Cortex of kidney (tissue), 1 donor: ENCODE measurements at places on chromosomes 1 and 21.

DNA sequence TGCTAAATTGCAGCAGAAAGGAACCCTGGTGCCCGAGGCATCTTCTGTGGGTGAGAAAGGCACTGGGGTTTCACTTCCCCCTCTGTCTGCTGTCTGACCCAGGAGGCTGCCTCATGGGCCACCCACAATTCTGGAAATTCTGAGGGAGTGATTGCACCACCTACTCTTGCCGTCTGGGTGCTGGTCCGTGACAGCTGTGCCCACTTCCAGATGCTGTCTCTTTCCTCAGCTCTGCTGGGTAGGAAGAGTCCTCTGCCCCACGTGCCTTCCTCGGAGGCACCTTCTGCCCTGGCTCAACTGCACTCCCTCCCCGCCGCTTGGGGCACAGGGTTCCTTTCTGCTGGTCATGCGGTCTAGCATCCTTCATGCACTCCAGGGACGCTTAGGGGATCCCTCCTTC lies 96.3 kb downstream of the ARHGEF10L start:
- no peak for DNase-seq

DNA sequence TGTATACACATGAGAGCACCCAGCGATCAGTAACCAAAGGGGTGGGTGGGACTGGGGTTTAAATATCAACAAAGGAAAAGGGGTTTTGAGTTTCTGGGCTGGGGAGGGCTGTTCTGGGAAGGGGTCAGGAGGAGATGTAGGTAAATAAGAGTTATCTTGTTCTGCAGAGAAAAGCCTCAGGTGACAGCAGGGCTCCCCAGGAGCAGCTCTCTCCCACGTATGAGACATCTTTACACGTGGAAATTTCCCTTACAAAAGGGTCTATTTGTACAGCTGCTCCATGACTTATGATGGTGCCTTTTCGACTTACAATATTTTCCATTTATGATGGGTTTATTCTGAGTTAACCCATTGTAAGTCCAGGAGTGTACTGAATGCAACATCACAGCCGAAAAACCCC lies 16.3 kb upstream of the PADI2 start:
- DNase-seq: no peak

DNA sequence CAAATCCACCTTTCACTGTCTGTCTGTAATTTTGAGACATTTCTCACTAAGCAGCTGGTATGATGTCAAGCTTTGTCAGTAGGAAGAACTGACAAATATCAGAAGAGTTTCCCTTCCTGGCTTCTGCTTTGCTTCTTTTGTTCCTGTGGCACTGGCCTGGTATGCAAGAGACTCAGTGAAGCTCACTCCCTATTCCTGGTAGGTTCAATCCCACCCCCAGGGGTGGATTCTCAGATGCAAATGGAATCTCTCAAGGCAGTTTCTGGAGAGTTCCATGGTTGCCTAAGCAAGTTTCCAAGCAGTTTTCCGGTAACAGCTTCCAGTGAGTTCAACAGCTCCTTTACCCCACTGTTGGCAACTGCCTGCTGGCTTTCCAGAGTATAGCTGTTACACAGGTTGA lies 683.4 kb downstream of the PTPRC start:
- DNase-seq: no peak

DNA sequence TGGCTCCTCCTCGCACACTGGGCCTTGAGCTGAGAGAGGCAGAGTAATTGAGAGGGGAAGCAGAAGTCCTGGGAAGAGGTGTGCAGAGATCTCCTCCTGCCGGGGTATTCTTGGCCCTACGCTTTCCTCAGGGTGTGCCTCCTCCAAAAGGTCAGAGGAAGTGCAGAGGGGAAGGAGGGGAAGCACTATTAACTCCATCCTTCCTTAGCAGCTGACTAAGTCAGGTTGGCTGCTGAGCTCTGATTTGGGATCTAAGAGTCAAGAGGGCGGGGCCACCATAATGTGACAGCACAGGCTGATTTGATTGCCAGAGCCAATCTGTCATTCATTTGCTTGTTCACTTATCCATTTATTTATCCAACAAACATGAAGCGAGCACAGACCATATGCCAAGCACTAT lies 12.3 kb downstream of the ATP2B4 start:
- DNase-seq: no peak

DNA sequence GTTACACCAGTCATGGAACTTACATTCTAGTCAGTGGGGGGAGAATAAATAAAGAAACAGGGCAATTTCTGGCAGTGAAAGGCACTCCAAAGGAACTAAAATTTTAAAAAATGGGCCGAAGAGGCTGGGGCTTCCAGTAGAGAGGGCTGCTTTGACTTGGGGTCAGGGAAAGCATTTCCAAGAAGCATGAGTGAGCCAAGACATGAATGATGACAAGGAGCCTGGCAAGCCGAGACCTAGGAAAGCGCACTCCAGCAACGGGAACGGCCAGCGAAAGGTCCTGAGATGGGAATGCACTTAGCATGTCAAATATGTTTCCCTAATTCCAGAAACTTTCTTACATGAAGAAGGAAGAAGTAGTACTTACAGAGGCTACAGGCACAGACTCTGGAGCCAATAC lies 95.4 kb upstream of the NGF start:
- no peak for DNase-seq

DNA sequence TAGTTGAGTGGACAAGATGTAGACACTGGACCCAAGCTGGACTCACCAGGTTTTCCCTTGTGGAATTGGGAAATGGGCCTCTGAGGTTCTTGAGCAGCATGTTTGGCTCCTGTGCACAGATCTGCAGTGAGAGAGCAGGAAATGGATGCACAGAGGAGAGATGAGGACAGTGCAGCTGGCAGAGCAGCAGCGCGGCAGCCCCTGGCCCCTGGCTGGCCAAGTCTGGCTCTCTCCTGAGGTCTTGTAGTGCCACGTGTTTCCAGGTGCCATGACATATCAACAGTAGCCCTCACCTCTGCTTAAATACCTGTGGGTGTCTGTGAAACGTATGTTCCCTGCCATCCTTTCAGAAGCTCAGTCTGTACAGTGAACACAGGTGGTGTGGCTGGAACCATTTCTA lies 19.2 kb upstream of the BCL10 start:
- no peak for DNase-seq

DNA sequence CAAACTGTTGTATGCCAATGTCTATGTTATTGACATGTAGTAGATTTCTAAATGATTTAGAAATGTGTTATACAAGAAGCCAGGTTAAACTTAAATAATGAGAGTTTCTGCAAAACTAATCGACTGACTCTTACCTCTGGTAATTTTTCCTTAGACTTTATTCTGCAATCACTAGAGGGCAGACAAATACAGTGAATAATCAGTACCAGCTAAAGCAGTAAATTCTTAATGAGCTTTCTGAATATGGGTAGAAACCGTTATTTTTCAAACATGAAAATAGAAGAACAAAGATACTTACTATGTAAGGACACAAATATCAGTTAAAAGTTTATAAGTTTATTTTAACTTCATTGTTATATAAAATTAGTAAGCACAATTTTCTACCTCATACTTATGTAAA lies 97.9 kb upstream of the RGS1 start:
- no peak for DNase-seq

DNA sequence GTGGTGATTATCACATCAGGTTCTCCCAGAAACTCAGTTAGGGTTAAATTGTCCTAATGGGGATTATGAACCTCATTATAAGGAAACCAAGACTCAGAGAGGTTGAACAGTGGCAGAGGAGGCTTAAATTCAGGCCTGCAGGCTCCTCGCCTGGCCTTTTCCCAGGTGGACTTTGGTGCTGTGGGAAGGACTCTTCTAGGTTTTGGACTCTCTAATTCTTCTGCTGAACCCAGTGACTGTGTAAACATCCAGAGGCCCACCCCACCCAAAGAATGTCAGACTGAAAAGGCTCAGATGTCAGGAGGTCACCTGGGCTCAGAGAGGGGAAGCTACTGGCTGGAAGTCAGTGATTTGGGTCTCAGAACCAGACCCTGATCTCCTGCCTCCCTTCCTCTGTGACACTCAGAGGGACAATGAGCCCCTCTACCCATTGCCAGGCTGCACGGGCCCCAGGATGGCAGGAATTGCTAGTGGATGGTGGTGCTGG lies 2.5 kb downstream of the ZNF362 start:
- DNase-seq: no peak

DNA sequence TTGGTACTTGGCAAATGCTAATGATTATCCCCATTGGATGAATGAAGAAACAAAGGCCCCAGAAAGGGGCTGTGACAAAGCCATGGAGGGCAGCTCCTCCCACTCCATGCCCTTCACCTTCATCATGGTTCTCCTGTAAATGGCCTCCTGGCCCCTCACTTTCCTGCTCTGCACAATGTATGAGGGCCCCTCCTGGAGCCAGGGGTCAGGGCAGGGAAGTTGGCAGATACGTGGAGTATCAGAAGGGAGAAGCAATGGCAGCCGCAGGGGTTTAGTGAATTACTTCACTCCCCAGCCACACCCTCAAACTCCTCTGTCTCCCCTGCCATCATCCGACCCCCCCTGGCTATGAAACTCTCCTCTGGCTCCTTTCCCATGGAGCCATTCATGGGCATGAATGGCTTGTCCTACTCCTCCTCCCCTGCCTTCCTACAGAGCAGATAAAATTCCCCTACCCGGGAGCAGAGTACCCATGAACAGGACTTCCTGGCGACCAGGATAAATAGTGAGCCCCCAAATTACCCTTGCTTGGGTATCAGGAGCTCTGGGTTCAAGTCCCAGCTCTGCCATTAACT lies 86.3 kb downstream of the CAMK2N1 start:
- DNase-seq: no peak

DNA sequence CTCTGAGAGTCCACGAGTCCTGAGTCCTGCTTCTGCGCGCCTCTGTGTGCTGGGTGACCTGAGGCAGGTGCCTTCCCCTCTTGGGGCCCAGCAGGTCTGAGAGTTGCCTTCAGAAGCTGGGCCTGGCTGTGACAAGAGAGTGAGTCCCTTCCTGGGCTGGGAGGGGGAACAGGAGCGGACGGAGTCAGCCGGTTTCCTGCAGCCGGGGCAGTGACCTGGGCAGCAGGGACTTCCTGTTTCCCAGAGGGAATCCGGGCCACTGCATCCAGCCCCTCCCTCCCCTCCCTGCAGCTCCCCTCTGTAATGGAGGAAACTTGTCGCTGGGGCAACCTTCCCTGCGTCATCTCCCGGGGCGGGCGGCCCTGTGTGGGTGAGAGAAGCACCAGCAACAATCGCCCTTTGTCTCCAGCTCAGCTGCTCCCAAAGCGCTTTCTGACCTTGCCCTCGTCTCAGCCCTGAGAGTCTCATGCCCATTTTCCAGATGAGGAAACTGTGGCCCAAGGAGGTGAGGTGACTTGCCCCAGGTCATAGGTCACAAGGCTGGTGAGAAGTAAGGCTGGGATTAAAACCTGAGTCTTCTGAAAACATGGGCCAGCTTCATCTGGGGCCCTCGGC lies 61.1 kb downstream of the SDC3 start:
- no peak for DNase-seq
